GOT3 (cell line): ENCODE measurements at places on chromosomes 3 and 15.

DNA sequence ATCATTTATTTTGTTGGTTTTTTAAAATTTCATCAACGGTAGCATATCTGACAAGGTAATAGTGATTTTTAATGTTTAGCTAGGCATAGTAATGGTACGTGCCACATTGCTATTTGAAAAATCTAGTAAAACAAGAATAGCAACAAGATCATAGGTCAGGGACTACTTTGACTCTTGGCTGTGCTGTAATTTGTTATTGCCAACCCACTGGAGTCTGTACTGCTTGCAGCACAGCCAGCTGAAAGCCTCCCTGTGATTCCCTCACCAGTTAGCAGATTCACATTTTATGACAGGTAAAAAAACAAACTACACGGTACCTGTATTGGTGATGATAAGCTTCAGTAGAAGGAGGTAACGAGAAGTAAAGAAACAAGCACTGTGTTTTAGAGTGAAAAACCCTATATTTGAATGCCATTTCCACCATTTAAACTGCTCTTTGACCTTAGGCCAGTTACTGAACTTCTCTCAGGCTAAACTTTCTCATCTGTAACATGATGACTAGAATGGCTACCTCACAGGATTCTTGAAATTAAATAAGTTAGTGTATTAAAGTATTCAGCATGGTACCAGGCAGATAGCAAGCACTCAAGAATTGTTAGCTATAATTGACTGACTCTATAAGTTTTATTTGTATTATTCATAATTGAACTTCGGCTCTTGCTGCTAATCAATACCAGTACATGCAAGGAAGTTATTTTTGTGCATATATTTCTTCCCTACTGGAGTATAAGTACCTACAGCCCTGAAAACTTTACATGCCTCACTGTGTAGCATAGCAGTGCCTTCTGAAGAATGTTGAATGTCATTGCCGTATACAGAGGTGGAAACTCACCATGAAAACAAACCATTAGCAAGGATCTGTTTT, 16.1 kb downstream of the FILIP1L start:
- DNase-seq, result no peak

DNA sequence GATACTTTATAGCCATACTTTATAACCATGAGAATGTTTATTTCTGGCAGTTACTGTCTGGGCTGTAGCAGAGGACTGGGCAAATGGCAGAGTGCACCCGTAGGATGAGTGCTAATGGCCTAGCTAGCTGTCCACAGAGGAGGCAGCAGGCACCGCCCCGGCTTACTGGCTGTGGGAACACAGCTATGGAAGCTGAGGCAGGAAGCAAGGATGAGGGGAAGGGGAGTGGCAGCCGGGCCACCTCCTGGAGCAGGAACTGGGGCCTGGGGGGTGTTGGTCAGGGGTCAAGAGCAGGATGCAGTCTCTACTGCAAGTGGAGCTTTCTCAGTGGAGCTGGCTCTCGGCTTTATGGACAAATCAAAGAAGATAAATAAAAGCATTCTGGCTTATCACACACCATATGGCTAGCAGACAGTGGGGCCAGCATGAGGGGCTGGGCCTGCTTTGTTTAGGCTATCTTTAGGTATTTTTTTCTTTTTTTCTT, 316.8 kb upstream of the CTDSPL start:
- no peak for DNase-seq

DNA sequence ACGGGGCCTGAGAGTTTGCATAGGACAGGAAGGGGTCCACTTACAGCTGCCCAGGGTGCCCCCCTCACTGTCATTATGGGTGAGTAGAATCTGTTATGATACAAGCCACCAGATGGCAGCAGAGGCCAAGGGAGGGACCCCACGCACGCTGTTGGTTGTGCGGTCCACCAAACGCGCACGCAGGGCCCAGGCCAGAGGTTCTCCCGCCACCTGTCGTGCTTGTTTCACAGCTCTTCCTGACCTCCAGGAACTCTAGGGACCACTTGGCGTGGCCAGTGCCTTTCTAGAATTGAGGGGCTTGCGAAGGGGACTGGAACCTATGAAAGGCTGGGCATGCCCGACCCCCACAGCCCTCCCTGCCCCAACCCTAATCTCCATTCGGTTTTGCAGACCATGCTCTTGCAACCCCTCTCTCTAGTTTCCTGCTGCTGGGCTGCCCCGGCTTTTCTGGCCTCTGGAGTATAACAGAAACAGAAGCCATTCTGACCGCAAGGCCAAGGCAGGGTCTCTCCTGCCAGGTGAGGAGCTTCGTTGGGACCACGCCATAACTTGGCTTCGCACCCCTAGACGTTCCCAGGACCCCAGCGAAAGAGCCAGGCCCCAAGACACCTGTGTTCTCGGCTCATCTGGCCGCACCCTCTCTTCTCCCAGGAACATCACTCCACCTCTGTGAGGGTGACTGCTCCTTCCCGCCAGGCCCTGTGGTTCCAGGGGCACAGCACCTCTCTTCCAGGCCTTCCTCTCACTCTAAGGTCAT, 46.0 kb downstream of the ALDH1L1 start:
- DNase-seq, result no peak

- DNase-seq, result no peak
Measured at GRCh38 chr15:58568157-58568571, 136.4 kb downstream of the LIPC start.

- no peak for DNase-seq
Measured at GRCh38 chr3:10520072-10520471, 14.7 kb upstream of the ATP2B2 start.

DNA sequence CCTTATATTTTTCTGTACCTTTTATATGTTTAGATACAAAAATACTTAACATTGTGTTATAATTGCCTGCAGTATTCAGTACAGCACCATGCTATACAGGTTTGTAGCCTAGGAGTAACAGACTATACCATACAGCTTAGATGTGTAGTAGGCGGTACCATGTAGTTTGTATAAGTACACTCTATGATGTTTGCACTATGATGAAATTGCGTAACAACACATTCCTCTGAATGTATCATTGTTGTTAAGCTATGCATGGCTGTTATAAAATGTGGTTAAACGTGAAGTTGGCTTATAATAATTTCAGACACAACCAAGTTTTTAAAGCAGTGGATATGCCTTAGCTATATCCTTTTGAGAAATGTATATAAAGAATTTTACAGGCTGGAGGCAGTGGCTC, 328.3 kb downstream of the PLCL2 start:
- DNase-seq, result no peak

DNA sequence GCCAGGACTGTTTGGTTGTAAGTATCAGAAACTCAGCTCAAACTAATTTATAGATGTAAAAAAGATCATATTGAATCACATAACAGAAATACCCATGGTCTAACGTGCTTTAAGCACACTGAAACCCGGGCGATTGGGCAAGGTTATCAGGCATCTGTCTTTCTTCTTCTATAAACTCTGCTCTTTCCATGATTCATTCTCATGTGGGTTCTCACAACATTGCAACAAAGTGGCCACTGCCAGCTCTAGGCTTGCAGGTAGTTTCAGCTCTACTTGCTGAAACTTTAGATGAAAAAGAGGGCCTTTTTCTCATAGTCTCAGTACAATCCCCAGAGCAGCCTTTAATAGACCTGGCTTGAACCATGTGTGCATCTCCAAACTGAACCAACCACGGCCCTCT, 456.1 kb downstream of the MFSD1 start:
- DNase-seq, result no peak

DNA sequence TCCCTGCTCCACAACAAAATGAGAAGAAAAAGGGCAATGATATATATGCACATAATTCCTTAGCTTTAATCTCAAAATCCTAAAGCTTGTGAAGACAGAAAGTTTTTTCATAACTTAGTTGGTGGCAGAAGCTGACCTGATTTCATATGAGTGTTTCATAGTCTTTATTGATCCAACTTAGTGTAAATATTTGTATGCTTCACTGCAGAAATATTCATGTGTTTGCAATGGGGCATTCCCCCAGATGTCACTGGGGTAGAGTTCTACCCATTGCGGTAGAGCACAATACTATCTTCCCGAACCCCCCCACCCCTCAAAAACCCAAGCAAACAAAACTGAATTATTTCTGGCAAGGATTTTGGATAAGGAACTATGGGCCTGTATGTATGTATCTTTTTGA, 221.2 kb downstream of the THRB start:
- no peak for DNase-seq

GRCh38 chr3:194301730-194302129, 49.4 kb downstream of the CPN2 start:
- no peak for DNase-seq

DNA sequence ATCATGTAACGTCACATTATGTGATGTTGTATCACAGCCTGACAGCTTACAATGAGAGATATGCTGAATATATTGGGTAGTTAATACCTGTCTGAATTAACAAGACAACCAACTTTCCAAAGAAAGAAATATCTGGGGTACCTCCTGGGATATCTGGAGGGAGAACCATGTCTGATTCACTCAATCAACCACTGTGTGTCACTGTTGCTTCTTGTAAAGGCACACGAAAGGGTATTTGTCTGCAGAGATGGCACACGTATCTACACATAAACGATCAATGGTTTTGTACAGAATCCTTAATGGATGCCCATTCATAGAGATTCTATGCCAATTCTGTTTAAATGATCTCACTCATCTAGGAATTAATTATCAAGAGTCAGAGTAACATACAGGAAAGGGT, 252.1 kb upstream of the TMCO5A start:
- no peak for DNase-seq

DNA sequence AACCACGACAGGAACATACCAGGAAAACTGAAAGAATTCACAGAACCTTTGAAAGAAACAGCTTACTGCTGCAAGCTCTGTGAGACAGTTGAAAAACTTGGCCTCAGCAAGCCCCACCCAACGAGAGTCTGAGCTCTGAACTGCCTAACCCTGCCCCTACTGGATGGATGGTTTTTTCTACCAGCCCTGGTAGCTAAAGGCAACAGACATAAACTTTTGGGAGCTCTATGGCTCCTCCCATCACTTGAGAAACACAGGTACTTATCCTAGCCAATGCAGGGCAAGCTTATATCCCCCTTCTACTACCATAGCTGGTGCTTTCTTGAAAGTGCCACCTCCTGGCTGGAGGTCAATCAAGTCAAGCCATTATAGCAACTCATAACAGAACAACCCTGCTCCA, 471.8 kb downstream of the GRM7 start:
- DNase-seq, result no peak

- no peak for DNase-seq
Measured at GRCh38 chr15:49492830-49493229, 69.8 kb downstream of the FGF7 start.

- DNase-seq, result no peak
Measured at GRCh38 chr15:92687195-92687602, 31.6 kb upstream of the FAM174B start.

DNA sequence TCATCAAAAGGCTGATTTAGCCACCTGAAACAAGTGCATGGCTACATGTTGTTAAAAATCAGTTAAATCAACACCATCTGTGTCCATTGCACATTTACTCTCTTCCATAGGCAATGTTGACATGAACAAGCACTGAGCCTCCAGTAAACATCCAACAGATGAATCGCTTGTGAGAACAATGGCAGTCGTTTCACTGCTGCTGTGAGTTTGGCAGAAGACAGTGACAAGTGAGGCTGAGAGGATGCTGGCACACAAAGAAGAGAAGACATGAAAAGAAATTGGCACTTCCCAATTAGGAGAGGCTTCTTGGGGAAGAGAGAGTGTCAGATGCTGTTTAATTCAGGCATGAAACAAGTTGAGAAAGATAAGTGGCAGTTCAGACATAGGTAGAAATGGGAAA, 227.4 kb upstream of the STT3B start:
- no peak for DNase-seq

DNA sequence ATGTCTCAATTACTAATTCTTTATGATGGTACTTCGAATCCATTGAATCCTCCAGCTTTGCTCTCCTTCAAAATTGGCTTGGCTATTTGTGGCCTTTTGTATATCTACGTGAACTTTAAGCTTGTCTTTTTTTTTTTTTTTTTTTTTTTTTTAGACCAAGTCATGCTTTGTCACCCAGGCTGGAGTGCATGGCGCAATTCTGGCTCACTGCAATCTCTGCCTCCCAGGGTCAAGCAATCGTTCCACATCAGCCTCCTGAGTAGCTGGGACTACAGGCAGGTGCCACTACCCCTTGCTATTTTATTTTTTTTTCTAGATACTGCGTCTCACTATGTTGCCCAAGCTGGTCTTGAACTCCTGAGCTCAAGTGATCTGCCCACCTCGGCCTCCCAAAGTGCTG, 7.7 kb upstream of the DIPK2A start:
- DNase-seq, result no peak

- DNase-seq, result no peak
Measured at GRCh38 chr3:61847784-61848462, 286.6 kb downstream of the PTPRG start.

DNA sequence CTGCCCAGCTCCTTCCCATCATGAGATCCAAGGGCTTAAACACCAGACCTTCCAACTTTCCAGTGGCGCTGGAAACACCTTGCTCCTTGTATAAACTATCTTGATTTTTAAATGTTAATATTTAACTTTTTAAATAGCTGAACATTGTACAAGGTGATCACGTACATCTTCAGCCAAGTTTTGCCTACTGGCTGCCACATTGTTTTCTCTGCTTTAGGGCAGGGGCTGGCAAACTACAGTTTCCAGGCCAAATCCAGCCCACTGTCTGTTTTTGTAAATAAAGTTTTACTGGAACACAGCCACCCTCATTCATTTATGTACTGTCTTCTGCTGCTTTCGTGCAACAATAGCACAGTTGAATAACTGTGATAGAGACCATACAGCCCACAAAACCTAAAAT, 27.6 kb upstream of the FOXP1 start:
- no peak for DNase-seq

DNA sequence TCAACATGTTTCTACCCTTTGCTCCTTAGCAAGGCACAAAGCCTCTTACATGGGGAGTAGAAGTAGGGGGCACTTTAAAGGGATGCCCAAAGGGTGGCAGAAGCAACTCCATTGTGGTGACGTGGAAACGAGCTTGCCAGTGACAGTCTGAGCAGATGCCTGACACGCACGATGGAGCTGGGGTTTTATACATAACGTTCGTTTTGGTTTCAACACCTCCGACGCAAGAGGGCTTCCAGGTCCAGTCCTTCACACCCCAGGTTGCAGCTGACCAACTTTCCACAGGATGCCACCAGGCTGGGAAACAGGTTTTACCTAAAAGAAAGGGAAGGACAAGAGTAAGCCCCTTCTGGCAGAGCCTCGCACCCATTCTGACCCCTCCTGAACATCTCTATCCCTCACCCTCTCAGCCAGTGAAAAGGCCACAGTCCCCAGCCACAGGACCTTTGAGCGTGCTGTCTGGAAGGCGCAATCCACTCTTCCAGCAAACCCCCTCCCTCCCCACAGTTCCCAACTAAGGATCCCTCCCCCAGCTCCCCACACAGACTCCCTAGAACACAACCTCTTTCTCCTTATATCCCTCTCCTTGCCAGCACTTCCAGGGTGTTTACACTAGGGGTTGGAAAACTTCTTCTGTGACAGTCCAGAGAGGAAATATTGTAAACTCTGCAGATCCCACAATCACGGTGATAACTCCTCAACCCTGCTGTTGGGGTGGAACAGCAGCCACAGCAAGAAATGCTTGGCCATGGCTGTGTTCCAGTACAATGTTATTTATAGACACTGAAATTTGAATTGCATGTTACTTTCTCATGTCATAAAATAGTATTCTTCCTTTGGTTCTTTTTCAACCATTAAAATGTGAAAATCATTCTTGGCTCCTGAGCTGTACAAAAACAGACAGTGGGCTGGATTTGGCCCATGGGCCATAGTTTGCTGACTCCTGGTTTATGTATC, 36.2 kb downstream of the FAM174B start:
- no peak for DNase-seq
